ENCODE measurements at places on chromosomes 2 and 18. TPM values are rescaled to one million over a fixed set of nuclear protein-coding genes. Genes with fewer than 3 reads are reported as not detected.

Gene ETAA1
- total RNA-seq, result 12.2 TPM

Gene SPATA3
- total RNA-seq, result not detected

Gene AUP1
- 153 TPM for total RNA-seq

Gene TSHZ1
- total RNA-seq, result 10.8 TPM

Gene DLX2
- not detected for total RNA-seq

Gene AQP12B
- total RNA-seq, result not detected

Gene RAB11FIP5
- total RNA-seq, result 20.2 TPM

Gene SP5
- total RNA-seq, result 0.73 TPM

Gene FNDC4
- 7.2 TPM for total RNA-seq

Gene ANKRD62
- not detected for total RNA-seq

Gene IL36RN
- 0.12 TPM for total RNA-seq

Gene LYPD6
- 3.9 TPM for total RNA-seq

Gene ZNF385B
- 0.86 TPM for total RNA-seq

Gene TM4SF20
- not detected for total RNA-seq

Gene NEU4
- 0.37 TPM for total RNA-seq

Gene L3MBTL4
- total RNA-seq, result 2.4 TPM

Gene WDR33
- 61.1 TPM for total RNA-seq

Gene LYPD1
- 34.3 TPM for total RNA-seq

Gene IL1RL2
- total RNA-seq, result 0.68 TPM

Gene MC2R
- total RNA-seq, result not detected

Gene CD207
- not detected for total RNA-seq

Gene CDK15
- total RNA-seq, result not detected

Gene LRP1B
- total RNA-seq, result 0.05 TPM

Gene CPSF3
- 56.7 TPM for total RNA-seq

Gene PJVK
- total RNA-seq, result 4.3 TPM

Gene CCL20
- 39.9 TPM for total RNA-seq

Gene ME2
- total RNA-seq, result 45.6 TPM

Gene EVA1A
- not detected for total RNA-seq

Gene RBFA
- 20.5 TPM for total RNA-seq

Gene GKN1
- not detected for total RNA-seq

Gene CROCC2
- total RNA-seq, result not detected

Gene EPAS1
- total RNA-seq, result 28.1 TPM

Gene SLC39A6
- total RNA-seq, result 54.4 TPM

Measured in Calu3 (cell line).